ENCODE measurements at places on chromosomes 5 and 9.

GRCh38 chr5:55675119-55675518 lies 37.0 kb downstream of the SLC38A9 start:
- no peak for DNase-seq

- DNase-seq, result no peak
Measured at GRCh38 chr9:5642170-5642569, 13.3 kb downstream of the RIC1 start.

DNA sequence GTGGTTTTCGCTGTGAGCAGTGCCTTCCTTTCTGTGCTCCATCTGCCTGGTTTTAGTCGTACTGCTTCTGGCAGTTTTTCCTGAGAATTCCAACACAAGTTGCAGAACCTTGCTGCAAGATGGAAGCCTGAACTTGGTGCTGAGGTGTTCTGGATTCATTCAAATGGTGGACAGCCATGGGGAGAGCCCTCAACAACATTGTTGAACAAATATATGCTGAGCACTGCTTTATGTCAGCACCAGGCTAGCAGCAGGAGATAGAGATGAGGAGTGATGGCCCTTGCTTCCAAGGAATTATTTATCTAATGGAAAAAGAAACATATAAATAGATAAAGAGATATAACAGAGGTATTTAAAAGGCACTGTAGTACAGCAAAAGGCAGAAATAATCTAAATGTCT lies 7.3 kb upstream of the RPS6 start:
- DNase-seq, result no peak

DNA sequence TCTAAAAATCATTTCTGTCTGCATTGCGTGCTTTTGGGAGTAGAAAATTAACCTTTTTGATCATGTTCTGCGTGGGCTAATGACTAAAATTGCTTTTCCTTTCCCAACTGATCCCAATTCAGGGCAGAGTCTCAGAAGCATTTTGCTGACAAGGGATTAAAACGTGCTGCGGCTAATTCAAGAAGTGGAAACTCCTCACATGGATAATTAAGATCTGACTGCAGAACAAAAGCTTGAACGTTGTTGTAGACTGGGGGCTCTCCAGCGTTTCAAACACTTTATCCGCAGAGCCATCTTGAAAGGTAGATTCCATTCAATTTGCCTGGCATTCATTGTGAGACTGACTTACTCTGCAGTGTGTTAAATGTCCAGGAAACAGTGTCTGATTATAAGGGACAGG lies 485.3 kb upstream of the DMAC1 start:
- DNase-seq, result no peak

- DNase-seq, result no peak
Measured at GRCh38 chr5:155556700-155557099, 543.1 kb downstream of the KIF4B start.

DNA sequence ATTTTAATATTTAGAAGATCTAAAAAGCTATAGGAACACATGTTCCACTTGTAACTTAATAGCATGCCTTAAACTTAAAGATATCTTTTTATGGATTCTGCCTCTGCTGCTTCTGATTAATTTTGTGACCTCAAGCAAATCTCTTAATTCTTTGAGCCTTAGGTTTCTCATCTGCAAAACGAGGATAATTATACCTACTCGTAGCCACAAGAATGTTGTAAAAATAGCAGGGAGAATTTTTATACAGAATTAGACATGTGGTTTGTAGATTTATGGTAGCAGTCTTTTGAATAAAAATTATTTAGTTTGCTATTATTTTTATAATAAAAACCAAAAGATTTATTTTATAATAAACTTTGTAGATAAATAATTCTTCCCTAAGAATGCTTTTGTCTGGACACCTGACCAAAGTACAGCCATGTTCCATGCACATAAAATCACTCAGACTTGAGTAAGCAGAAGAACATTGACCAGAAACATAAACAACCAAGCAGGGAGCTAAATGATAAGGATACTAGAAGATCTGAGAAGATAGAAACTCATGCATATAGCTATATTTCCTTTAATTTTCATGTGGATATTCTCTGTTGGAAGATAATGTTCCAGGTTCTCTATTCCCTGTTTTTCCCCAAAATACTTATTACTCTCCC lies 18.5 kb downstream of the C9orf85 start:
- no peak for DNase-seq
